Activated T-cell treated with anti-CD3 and anti-CD28 coated beads for 24 hours (primary cell): ENCODE measurements at places on chromosomes 16 and 17.

DNA sequence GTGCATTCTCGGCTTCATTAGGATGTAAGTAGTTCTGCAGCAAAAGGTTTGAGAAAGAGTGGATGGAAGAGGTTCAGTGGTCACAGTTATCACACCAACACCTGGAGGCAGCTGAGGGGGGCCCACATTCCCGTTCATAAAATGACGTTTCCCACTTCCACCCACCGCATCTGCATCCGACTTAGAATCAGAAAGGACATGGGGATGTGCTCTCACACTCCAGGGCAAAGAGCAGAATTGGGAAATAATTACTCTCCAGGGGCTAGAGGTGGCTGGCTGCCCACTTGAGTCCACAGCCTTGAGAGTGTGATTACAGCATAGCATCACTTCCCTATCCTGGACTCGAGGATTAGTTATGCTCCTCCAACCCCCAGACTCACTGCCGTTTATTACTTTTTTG lies 122.0 kb downstream of the CPPED1 start:
- no peak for DNase-seq

GRCh38 chr16:50474138-50474537 lies 74.1 kb upstream of the NKD1 start:
- no peak for DNase-seq

- no peak for DNase-seq
Measured at GRCh38 chr17:19579192-19579761, 45.6 kb downstream of the SLC47A1 start.

DNA sequence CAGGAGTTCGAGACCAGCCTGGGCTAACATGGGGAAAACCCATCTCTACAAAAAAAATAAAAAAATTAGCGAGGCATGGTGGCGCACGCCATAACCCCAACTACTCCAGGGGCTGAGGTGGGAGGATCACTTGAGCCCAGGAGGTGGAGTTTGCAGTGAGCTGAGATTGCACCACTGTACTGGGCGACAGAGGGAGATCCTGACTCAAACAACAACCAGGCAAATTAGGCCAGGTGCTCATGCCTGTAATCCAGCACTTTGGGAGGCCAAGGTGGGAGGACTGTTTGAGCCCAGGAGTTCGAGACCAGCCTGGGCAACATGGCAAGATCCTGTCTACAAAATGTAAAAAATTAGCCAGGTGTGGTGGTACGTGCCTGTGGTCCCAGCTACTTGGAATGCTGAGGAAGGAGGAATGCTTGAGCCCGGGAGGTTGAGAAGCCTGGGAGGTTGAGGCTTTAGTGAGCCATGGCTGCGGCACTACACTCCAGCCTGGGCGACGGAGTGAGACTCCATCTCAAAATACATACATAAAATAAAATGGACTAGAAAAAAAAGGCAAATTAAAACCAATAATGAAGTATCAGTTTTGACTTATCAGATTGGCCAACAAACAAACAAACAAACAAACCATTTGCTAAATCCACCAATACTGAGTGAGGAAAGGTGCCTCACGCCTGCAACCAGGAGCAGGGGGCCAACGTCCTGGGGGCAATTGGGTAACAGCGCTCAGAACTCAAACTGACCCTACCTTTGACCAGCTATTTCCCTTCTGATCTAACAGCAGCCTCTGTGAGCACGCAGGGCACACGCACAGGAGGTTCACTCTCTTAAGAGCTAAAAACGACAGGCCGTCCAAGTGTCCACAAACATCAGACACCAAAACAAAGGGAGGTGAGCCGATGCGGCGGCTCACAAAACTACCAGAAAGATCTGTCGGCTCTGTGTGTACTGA lies 19.4 kb upstream of the FASN start:
- no peak for DNase-seq
